Aorta (tissue), 5 donors: ENCODE measurements at places on chromosomes 5 and 9. TPM values are rescaled to one million over a fixed set of nuclear protein-coding genes. Genes with fewer than 3 reads are reported as not detected.

Gene IL9
- not detected for total RNA-seq

Gene EFNA5
- 11.8 TPM for total RNA-seq

Gene FIBCD1
- not detected for total RNA-seq

Gene CDKN2B
- 4.8 TPM for total RNA-seq

Gene RNF224
- total RNA-seq: not detected

Gene ALDH1B1
- 336 TPM for total RNA-seq

Gene SPATA31A3
- not detected for total RNA-seq

Gene FYB1
- 16.3 TPM for total RNA-seq

Gene CNTNAP3B
- 16.3 TPM for total RNA-seq

GRCh38 chr5:138926257-138926656, 51.1 kb upstream of the LRRTM2 start:
- DNase-seq: no peak

DNA sequence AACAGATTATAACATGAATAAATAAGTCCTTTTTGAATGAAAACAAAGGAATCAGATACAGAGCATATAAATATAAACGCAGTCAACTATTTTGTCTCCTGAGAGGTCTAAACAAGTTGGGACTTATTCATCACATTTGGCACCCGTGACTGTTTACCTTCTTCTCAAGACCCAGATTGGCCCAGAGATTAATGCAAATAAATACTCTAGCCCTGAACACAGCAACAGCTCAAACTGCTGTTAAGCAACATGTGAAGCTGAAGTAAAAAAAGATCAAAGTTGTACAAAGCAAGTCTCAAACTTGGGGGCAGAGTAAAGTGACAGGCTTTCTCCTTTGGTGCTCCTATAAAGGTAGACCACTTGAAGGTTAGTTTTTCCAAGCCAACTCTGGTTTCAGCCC, 95.0 kb upstream of the NR5A1 start:
- DNase-seq: no peak

GRCh38 chr5:141668601-141669265, 13.3 kb downstream of the ARAP3 start:
- DNase-seq: no peak

GRCh38 chr9:126510564-126510963, 103.2 kb upstream of the LMX1B start:
- peak; percentile 59 for DNase-seq

DNA sequence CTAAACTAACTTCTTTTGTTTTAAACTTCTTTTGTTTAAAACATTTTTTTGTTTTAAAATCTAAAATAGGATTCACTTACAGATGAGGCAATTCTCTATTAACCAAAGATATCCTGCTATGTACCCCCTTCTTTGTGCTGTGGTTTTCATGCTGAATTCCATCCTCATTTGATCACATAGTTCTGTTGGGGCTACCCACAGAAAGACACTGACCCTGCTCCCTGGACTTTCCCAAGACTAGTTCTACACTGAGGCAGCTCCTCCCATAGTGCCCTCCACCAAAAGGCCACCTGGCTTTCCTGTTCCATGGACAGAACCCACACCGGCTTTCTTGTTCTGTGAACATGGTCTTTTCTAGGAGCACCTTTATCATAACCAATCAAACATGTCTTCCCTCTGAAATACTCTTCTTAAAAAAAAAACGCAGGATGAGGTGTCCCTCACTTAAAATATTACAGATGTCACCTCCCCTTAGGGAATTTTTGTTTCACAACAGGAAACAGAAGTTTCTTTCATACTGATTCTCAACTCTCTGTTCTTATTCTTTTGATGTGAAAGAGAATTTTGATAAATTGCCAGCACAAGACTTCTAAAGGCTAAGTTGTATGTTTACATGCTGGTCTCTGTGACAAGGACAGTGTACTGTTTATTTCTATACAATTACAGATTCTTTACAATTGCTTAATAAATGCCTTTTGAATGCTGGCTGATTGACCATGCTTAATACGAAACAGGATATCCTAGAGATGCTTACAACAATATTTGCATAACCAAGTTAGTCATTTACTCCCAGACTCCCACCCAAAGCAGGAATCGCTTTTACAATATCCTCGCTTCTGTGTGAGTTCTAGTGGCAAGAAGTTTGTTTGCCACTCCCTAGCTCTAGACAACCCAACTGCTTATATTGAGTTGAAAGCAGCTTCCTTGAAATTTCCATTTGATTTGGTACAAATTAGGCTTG, 300.4 kb downstream of the DTWD2 start:
- DNase-seq: no peak

DNA sequence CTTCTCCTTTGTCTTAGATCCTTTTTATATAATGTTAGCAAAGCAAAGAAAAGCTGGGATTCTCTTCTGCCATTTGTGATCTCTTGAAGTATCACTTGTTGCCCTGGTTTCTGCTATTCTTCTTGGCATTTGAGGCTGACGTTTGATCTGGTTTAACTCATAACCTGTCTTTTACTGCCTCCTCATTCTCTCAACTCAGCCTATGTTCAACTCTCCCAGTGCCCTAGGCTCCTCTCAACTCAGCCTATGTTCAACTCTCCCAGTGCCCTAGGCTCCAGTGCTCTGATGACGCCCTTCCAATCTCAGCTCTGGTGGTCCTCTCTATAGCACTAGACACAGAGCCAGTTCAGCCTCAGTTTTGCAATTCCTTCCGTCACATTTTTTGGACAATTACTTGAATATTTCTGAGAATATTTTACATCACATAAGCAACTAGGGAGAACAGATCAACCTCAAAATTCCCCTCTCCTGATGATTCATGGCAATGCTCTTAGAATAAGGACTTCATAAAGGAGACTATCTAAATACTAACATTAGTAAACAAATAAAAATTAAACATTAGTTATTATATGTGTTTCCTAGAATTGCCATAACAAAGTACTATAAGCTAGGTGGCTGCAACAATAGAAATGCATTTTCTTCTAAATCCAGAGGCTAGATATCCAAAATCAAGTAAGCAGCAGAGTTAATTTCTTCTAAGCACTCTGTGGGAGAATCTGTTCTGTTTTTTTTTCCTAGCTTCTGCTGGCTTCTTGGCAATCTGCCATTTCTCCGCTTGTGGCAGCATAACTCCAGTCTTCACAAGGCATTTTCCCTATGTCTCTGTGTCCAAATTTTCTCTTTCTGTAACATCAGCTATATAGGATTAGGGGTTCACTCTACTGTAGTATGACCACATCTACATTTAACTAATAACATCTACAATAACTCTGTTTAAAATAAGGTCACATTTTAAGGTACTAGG, 662.1 kb upstream of the FTMT start:
- no peak for DNase-seq

- no peak for DNase-seq
These were observed 17.1 kb upstream of the APC start for GRCh38 chr5:112720576-112720975.

DNA sequence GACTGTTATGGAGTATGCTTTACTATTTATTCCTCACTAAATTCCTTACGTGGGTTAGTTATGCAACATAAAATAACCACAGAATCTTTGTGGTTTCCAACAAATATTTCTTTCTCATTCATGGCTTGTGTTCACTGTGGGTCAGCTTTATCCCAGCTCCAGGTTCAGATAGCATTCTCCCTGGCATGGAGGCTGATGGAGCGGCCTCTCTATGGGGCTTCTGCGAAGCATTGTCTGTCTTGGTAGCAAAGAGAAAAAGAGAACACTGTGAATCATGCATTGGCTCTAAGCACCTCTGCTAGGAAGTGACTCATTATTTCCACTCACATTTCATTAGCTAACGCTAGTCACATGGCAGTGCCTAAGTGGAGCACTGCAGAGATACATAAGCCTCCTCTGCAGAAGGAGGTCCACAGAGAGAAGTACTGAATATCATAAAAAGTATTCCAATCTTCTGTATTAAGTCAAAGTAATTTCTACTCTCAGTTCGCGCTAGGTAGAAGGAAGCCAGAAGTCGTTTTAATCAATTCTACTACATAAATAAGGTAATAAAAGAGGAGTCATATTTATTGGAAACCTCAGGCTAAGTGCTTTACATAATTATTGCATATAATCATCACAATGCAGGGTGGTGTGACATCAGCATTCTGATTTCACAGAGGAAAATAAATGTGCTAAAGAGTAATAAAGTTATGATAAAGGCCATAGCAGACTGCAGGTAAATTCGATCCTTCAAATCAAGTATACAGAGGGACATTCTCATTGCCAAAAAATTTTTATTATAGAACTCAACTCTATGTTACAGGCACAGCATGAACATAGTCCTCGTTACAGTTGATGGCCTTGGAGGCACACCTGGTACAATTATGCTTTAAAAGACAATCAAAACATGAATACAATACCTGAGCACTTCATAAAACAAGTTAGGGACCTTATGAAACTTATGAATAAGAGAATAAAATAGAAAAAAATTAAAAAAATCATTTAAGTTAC, 531.1 kb downstream of the CETN3 start:
- DNase-seq: no peak

DNA sequence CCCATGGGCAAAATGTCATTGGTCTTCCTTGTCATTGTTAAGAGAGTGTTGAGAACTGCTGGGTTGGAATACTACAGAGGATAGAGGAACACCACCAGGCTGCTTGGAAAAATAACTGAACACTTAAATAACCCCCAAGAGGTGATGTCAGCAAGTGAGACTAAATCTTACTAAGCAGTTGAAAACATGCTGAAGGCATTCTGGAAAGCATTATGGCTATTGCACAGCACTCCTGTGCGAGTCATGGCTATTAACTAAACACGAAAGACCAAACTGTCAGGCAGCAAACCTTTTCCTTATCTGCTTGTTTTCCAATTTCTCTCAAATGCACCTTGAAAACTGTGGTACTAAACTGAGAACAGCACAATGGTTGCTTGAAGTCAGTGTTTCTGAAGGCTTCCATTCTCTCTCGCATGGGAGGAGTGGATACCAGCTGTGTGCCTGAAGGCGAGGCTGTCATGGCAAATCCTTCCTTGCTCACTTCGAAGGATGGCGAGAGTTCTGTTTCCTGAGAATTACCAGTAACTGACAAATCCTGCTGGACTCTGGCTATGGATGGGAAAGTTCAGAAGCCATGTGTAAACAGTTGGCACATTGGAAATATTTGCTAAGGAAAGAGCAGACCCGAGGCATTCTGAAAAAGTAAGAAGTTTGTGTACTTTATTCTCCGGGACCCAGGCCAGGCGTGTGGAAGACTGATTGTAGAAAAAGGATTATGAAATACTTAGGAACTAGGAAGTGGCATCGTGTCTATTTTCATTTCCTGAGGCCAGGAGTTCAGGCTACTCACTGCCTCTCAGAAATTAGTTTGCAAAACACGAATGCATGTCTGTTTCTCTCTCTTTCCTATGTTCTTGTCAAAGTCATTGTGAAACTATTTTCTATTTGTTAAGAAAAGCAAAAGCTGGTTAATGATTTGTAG, 182.1 kb downstream of the DMRT2 start:
- peak; percentile 64 for DNase-seq
